ENCODE measurements at places on chromosomes 1 and 21.
A peak's percentile ranks its signal among the peaks of the same experiment; 100 is the strongest.

GRCh38 chr1:18927654-18928272 is 25.4 kb upstream of the ALDH4A1 start:
- peak; percentile 66 for DNase-seq

DNA sequence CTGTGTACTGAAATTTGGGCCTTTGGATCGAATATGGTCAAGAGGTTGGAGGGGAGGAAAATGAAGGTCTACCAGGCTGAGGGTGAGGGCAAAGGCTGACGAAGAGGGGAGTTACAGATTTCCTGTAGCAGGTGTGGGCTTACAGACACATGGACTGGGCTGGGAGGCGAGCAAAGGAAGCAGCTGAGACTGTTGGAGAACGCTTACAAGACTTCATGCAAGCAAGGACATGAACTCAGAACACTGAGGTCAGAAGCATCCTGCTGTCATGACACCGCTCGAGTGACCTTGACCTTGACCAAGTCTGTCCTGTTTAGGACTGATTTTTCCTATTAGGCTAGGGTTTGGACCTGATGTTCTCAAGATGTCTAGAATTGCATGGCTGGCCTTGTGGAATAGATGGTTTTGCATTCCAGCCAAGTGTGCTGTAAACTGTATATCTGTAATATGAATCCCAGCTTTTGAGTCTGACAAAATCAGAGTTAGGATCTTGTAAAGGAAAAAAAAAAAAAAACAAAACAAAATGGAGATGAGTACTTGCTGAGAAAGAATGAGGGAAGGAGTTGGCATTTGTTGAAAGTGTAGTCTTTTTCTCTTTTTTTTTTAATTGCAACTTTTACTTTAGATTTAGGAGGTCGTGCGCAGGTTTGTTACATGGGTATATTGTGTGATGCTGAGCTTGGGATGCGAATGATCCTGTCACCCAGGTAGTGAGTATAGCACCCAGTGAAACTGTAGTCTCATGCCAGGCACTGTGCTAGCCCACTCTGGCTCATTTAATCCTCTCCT is 5.8 kb downstream of the ELF3 start:
- no peak for DNase-seq

- DNase-seq: peak; percentile 32
Measured at GRCh38 chr1:51421964-51422363, 91.6 kb upstream of the TTC39A start.

- no peak for DNase-seq
Measured at GRCh38 chr1:117970252-117970651, 40.7 kb downstream of the WDR3 start.

GRCh38 chr1:245997471-245998258 is 509.4 kb downstream of the SMYD3 start:
- DNase-seq: peak; percentile 58

DNA sequence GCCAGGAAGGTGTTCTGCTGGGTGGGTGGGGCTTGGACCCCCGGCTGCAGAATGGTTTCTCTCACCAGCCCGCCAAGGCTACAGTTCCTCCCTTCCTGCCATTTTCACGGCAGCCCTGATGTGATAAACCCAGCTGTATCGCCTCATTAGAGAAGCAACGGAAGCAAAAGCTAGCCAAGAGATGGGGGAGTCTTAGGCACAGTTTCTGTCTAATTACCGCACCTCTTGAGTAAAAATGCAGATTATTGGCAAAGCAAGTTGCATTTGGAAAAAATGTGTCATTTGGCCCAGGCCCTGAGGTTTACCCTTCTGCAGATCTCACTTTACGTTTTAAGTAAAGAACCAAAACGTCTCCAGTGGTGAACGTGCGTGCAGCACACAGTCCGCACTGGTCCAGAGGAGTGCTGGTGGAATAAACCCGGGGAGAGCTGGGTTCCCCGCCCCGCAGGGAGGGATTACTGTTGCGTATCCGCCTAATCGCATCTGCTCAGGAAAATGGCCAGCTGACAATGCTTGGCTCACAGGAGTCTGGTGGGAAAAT is 109.9 kb downstream of the GALNT2 start:
- DNase-seq: no peak

GRCh38 chr21:14312871-14313270 is 70.1 kb downstream of the HSPA13 start:
- peak; percentile 81 for DNase-seq

GRCh38 chr1:25572708-25573590 is 29.5 kb downstream of the LDLRAP1 start:
- peak; percentile 11 for DNase-seq

DNA sequence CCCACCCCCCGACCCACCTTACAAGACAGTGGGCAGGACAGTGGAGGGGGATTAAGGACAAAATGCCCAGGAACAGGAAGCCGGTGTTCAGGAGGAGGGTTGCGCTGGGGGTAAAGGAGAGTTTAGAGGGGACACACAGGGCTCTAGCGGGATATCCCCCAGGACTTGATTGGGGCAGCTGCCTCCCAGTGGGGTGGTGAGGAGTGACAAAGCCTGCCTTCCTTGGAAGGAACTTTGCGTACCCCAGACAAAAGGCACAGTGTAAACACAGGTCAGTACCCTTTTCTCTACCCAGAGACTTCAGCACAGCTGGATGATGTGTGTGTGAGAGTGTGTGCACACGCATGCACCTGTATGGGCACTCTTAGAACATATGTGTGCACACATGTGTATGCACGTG is 51.7 kb upstream of the BCAR3 start:
- no peak for DNase-seq

- DNase-seq: no peak
Measured at GRCh38 chr1:213273546-213273945, 222.5 kb downstream of the RPS6KC1 start.

GRCh38 chr1:244759158-244759557 is 76.3 kb upstream of the COX20 start:
- DNase-seq: no peak

GRCh38 chr1:33001282-33001681 is 35.4 kb downstream of the AK2 start:
- DNase-seq: peak; percentile 20

GRCh38 chr1:154115180-154115579 is 39.7 kb downstream of the NUP210L start:
- DNase-seq: peak; percentile 50

DNA sequence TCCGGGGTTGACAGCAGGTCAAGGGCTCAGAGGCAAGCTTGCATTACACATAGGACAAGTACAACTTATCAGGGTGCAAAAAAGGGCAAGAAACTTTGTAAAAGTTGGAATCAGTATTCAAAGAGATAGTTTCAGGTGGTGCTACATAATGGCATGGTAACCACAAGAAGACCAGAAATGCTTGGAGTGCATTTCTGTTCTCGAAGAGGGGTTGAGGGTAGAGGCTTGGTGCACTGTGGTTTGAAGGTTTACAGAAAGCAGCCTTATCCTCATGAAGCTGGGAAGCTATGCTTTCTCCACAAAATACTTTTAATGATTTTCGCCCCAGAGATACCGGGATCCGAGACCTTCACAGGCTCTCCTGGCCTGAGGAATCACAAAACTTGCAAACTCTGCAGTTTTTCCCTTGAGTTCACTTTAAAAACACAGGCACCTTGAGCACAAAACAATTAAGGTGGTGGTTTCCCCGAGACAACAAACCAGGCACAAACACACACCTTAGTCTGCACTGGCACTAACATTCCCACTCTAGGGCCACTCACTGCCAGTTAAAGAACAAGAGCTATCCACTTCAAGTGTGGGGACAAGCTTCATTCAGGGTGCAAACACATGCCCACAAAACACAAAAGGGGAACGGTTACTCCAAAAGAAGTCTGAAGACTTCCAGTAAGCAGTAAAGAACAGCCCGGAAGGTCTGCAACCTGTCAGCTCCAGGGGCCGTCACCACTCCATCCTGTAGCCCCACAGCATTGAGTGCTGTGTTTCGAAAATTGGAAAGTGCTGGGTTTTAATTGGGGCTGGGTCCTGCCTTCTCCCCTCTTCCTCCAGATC is 29.8 kb upstream of the NFIA start:
- no peak for DNase-seq

DNA sequence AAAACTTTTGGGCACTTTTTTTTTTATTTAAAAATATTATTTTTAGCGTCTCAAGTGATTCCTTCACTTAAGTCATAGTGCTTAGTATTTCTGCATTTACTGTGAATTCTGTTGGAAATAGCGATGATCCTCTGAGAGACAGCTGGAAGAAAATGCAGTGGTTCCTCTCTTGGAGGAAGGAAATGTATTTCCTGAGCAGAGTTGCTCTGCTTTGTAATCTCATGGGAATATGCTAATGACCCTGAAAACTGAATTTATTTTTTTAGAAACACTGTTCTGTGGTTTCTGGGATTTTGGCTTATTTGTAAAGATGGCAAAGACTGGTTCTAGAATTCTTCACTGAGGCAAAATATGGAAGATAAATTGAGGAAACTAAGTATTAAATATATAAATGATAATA is 88.9 kb downstream of the NTNG1 start:
- no peak for DNase-seq

GRCh38 chr1:3863231-3863935 is 6.1 kb downstream of the DFFB start:
- DNase-seq: no peak

DNA sequence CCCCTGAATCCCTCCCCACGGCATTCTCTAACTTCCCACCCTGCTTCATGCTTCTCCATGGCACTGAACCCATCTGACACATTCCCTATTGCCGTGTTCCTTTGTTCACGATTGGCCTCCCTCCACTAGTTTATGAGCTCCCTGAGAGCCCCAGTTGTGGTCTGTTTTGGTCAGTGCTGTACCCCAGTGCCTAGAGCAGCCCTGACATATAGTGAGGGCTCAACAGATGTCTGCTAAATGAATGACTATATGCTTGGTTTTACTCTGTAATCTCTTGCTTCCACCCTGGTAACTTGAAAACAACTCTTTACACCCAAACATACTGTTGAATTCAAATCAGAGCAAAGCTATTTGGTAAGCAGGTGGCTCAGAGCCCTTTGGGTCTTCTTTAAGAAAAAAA is 171.1 kb upstream of the EDN2 start:
- DNase-seq: no peak

GRCh38 chr1:9047019-9047418 is 20.8 kb upstream of the SLC2A7 start:
- no peak for DNase-seq

- peak; percentile 51 for DNase-seq
Measured at GRCh38 chr1:16013220-16013907, 4.5 kb downstream of the HSPB7 start.

DNA sequence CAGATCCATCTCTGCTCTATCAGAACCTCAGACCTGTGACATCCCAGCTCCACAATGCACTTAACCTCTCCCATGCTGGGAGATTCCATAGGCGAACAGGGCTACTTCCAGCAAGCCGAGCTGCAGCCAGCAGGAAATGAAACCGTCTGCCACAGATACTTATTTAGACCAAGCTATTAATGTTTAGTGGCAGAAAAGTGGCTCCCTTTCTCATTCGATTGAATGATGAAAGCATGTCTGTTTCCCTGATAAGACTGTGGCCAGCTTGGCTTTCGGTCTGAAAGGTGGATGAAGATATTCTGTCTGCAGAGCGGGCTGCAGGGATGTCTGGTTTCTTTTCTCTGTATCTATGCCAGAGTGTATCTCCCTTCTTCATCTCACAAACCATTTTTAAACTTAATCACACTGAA is 146.4 kb downstream of the GREM2 start:
- DNase-seq: no peak

DNA sequence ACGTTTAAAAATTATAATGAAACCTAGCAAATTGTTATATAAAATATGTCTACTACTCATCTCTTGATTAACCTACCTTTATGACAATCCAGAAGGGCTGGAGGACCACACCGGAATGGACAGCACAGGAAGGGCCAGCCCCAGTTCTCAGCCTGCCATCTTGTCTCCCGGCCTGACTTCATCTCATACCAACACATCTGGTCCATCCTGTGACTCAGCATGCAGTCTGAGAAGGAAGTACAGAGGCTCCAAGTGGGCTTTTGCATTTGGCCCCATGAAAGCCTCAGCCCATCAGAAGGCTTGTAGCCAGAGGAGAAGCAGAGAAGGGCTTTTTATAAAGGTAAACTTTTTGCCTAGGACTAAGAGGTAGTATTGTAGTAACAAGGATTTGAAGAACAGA is 436.6 kb downstream of the MRPL39 start:
- peak; percentile 73 for DNase-seq

DNA sequence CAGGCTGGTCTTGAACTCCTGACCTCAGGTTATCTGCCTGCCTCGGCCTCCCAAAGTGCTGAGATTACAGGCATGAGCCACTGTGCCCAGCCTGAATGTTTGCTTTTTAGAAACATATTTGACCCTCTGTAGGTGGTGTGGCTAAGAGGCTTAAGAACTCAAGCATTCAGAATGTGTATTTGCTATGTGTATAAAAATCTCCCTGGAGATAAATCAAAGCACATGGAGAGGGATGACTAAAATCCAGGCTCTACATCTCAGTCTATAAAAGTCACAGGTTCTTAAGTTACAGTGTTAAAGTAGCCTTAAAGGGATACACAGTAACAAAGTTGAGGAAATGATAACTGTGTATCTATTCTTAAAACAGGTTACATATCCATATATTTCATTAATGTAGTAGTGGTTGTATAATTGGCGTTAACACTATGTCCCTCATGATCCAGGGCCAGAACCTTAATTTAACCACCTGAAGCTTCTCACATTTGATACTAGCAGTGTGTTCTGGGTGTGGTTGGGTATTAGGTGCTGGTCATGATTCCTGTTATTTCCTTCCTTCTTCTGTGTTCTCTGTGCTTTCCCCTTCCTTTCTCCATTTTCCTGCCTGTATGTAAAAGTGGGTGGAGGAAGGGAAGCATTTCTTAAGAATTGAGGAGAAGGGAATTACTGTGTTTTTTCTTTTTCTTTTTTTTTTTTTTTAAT is 16.2 kb downstream of the GIPC2 start:
- no peak for DNase-seq

DNA sequence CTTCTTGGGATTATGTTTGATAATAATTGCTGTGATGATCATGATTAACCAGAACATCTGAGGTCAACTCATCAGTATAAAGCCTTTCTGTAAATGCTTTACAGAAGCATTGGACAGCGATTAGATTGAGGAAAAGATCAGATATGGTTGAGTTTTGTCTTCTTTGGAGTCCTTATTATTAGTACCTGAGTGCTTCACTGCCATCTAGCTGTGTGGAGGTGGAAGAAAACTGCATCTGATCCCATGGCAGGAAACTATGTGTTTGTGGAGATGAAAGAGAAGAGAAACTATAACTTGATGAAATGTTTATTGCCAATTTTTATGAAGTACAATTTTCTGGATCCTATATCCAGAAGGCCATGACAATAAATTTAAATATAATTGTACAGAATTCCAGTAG is 11.4 kb downstream of the FLG2 start:
- peak; percentile 25 for DNase-seq

DNA sequence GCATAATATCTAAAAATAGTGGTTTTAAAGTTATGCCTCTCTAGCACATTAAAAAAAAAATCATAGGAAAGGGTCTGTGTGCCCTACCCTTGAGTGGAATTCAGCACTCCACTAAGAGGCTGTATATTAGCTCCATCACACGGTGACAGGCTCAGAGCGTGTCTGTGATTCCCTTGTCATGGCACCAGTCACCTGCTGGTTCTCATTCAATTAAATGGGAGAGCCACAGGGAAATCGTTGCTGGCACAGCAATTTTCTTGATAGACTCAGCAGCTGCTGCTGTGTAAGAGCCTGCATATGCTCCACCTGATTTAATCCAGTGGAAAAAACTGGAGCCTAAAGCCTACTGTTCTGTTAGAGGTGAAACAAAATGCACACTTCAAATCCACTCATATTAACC is 9.5 kb downstream of the ATP6V1G3 start:
- DNase-seq: no peak

Data from MV-4-11 (cell line).